ENCODE measurements at places on chromosomes 4 and X.

- DNase-seq, result peak; percentile 30
These were observed at the start of gene SLC25A43 for GRCh38 chrX:119398974-119399771. Gene SLC25A43 (plus strand): TSS chrX:119399336. CDS start chrX:119399404, 68 bp downstream.

DNA sequence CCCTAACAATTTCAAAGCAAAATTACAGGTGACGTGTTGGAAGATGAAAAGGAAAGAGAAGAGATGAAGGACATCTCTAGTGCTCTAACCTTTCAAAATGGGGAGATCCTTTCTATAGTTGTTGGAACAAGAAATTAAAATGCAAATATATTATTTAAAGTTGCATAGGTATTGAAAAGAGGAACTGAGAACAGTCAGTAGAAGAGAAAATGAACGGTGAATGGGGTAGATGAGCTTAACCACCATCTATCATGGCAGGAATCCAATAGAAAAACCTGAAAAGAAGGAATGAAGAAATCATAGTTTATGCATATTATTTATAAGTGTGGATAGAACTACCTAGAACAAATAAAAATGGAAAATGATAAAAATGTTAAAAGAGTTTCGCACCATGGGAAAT lies 42.0 kb downstream of the ANXA5 start:
- DNase-seq, result no peak

GRCh38 chr4:94486372-94486801 lies 34.6 kb downstream of the PDLIM5 start:
- no peak for DNase-seq

DNA sequence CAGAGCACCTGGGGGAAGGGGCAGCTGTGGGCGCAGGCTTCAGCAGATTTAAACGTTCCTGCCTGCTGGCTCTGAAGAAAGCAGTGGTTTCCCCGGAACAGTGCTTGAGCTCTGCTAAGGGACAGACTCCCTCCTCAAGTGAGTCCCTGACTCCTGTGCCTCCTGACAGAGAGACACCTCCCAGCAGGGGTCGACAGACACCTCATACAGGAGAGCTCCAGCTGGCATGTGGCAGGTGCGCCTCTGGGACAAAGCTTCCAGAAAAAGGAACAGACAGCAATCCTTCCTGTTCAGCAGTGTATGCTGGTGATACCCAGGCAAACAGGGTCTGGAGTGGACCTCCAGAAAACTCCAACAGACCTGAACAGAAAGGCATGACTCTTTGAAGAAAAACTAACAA lies 68.1 kb downstream of the ZC4H2 start:
- no peak for DNase-seq

DNA sequence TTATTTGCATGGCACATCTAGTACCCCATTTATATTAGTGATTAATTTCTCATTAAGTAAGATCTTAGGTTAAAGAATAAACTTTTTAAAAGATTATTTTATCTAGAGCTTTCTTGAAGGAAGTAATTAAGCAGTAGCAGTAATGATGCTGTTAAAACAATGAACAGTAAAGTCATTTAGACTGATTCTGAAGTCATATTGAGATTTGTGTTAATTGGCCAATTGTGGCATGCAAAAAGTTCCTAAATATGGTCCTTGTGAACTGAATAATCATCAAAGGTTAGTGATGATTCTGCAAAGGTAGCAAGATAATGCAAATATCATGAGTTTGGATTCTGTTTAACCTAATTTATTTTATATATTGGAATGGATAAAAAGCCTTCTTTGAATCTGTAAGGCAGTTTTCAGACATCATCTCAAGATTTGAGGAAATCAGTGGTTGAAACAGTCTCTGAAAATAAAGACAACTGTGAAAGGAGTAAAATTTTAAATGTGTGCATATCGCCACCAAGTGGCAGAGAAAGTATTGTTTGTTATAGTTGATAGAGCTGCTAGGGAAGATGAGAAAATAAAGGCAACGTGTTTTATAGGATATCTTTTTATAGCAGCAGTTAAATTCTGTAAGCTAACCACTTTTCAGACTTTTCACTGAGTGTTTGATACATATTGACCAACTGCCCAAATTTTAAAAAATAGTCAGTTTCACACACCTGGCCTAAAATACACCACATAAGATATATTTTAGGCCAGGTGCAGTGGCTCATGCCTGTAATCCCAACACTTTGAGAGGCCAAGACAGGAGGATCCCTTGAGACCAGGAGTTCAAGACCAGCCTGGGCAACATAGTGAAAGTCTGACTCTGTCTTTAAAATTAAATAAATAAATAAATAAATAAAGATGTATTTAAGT lies 79.6 kb downstream of the CCKAR start:
- no peak for DNase-seq

DNA sequence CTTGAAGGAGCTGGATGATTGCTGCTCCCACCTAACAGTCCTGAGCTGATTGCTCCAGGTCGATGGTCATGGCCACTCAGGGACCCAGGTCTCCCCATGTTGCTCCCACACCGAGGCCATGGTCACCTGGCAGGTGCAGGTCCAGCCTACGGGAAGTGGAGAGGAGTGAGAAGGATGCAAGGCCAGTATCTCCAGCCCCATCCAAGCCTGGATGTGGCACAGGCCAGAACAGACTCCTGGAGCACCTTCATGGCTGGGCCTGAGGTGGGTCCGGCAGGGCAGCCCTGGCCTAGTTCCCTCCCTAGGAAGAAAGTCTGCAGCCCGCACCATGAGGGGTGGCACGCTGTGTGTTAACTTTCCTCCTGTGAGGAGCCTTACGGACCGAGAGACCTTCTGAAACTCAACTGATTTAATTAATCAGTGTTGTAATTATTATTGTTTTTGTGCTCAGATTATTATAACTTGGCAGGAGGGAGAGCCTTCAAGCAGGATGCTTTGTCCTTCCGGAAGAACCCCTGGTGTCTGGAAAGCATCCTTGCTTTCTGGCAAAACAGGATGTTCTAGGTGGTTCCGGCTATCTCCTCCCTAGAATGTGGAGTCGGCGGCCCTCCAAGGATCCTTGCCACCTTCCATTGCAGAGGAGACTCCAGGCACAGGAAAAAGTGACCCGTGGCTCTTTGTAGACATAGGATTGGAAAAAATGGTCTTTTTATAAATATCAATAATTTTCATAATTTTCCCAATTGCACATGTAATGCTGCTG lies 92.3 kb upstream of the ADRA2C start:
- DNase-seq, result no peak

GRCh38 chr4:107900508-107900907 lies 30.8 kb upstream of the CYP2U1 start:
- DNase-seq, result no peak
